Cortex of kidney (tissue), 1 donor: ENCODE measurements at places on chromosomes 1 and 21.

DNA sequence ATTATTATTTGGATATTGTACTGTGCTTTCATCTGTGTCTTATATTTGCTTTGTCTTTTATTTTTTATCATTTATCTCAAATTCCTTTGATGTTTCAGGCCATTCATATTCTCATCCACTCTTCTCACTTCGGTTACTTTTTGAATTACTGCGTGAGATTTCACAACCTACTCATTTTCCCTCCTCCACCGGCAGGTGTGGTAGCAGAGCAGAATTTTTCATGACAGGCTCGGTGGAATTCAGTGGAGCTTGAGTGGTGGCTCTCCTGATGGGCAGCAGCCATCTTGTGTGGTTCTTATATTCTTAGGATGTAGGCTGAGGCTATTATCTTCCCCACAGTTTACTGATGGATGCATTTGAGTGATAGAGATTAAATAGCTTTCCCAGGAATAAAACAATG is 92.3 kb upstream of the IVNS1ABP start:
- no peak for DNase-seq

DNA sequence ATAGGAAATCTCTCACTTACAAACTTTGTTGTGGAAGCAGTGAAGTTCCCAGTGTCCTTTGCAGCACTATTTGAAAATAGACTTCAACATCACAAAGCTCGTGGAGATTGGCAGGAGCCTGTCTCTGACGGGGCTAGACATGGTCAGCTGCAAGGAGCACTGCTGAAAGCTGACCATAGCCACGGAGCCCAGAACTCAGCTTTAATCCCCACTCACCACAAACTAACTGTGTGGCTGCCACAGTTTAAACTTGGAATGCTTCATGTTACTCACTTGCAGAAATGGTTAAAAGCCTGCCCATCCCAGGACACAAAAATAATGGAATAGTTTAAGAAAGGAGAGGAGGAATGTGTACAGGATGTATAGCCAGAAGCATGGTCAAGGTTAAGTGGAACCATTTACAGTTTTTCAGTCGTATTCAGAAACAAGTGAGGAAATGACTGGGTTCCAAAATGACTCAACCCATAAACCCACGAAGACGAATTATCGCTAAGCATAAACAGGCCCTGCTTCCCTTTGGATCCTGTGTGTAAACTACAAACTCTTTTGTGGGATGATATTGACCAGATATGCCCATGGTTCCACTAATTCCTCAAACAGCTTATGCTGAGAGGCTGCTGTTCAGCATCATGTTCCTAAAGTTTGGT is 18.2 kb downstream of the DNALI1 start:
- no peak for DNase-seq

- DNase-seq = no peak
Measured at GRCh38 chr1:199522936-199523335, 504.6 kb upstream of the NR5A2 start.

- DNase-seq = no peak
Measured at GRCh38 chr1:181640956-181641355, 157.6 kb downstream of the CACNA1E start.

DNA sequence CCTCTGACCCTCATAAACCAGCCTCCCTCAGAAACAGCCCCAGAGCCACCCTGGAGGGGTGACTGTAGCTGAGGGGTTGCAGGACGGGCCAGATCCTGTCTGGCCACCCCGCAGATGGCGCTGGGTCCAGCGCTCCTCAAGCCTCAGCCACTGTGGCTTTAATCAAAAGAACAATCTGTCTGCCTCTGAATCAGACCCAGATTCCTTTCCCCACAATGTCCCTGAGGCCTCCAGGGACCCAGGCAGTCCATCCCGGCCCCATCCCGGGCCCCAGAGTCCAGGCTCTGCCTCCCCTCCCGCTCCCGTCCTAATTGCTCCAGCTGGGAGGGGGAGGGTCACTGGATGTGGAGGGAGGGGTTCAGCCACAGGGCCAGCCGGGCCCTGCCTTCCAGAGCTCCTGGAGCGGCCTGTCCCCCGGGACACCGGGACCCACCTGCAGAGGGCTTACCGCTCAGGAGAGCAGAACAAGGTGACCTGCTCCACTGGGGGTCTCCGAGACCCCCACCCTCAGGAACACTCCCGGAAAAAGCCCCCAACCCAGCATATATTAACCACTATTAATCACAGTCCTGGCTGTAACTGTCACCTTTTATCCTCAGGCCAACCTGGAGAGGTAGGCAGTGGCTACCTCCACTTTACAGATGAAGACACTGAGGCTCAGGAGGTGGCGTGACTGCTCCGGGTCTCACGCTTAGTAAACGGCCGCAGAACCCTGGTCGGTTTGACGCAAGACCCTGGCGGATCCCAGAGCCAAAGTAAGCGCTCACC is 836 bp upstream of the FBLIM1 start:
- DNase-seq = no peak

DNA sequence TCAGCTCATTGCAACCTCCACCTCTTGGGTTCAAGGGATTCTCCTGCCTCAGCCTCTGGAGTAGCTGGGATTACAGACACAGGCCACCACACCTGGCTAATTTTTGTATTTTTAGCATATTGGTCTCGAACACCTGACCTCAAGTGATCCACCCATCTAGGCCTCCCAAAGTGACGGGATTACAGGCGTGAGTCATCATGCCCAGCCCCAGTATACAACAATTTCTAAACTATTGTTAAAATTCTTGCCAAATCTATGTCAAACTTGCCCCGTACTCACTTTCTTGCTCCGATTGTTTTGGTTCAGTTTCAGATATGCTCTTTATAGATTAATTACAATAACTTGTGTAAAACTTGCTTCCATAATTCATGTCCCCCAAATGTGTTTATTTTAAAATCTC is 4.1 kb downstream of the RGS18 start:
- no peak for DNase-seq

GRCh38 chr1:15870421-15870820 is 22.9 kb downstream of the SPEN start:
- no peak for DNase-seq

DNA sequence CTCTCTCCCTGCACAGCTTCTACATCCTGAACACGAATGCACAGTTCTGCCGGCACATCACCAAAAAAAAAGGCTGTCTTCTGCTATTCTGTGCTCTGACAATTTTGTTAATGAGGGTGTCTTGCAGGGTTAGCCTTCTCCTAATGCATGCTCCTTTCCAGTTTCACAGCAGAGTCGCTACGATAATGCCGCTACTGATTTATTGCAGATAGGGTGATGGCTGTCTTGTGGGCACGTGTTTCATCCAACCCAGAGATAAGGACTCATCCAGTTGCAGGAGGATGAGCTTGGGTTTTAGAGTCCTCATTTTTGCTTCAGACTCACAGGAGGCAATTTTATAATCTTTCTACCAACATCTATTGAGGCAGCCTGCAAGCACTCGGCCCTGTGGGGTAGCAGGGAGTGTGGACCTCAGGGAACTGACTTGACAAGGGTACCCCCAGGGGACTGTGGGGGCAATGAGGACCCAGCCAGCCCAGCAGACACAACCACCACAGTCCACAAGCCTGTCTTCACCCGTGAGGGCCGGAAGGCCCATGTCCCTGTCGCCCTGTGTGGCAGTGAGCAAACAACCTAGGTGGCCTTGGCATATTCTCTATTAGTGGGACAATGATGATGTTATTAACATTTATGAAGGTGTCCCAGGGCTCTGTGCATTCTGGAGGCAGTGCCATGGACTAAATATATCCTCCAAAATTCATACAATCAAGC is 15.4 kb upstream of the UTS2 start:
- DNase-seq = no peak

DNA sequence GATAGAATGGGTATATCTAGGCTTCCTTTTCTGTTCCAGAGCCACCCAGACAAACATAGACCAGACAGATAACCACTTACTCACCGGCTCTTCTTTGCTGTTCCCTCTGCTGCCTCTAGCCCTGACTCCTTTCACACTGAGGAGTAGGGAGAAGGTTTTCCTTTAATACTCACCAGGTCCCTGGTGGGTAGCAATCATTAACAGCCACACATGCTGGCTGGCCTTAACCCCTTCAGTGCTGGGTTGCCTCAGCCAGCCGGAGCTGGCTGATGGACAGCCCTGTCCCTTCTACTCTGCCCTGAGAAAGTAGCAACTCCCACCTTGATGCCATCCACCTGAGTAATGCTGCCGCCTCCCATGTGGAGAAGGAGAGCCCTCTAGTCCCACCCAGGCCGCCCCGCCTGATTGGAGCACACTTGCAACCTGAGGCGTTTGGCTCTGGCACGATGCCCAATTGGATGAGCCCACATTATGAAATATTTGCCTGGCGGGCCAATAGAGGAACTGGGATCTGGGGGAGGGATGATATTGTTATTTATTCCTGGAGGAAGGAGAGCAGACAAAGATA is 71.6 kb downstream of the PLEKHA6 start:
- DNase-seq = no peak

- no peak for DNase-seq
Measured at GRCh38 chr1:197464044-197464443, 196.0 kb downstream of the CRB1 start.

DNA sequence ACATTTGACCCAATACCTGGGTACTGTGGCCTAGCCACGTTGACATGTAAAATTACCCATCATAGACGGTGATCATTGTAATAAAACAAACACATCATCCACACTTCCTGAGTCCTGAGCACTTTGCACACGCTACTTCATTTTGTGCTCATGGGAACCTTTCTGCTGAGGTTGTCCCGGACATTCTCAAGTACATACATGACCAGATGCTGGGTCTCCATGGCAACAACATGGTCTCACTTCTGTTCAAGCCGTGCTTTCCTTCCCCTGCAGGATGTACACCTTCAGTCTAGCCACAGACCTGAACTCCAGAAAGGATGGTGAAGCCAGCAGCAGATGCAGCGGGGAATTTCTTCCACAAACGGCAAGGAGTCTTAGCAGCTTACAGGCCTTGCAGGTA is 22.7 kb downstream of the UBASH3A start:
- DNase-seq = no peak

DNA sequence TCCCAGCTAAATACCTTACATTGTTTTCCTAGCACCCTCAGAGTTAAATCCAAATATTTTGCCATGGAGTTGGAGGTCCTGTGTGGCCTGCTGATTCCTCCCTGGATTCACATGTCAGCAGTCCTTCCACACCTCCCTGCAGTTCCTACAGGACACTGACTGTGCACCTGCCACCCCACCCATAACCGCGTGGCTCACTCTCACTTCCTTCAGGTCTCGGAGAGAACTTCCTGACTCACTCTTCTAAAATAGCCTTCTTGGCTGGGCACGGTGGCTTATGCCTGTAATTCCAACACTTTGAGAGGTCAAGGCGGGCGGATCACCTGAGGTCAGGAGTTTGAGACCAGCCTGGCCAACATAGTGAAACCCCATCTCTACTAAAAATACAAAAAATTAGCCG is 8.4 kb upstream of the CAMTA1 start:
- DNase-seq = no peak

- DNase-seq = no peak
Measured at GRCh38 chr1:185420588-185421081, 103.6 kb upstream of the IVNS1ABP start.

- no peak for DNase-seq
Measured at GRCh38 chr1:93537924-93538323, 90.0 kb downstream of the FNBP1L start.
